ENCODE measurements at places on chromosomes 11 and 22.

DNA sequence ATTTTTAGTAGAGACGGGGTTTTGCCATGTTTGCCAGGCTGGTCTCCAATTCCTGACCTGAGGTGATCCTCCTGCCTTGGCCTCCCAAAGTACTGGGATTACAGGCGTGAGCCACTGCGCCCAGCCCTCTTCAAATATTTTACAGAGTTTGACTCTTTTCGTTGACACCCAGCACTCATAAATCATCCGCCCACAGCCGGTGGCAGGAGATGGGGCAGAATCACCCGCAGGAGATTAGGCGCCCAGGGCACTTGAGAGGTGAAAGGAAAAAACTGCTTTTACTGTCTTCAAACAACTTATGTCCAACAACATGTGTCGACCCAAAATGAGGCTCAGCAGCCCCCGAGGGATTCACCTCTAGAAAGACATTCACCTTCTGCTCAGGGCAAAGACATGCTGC, 56.9 kb downstream of the OSBP2 start:
- DNase-seq: no peak

- DNase-seq: no peak
Measured at GRCh38 chr11:125950696-125951651, 5.1 kb downstream of the VSIG10L2 start.

GRCh38 chr11:110174645-110175310, 81.6 kb downstream of the ZC3H12C start:
- no peak for DNase-seq

DNA sequence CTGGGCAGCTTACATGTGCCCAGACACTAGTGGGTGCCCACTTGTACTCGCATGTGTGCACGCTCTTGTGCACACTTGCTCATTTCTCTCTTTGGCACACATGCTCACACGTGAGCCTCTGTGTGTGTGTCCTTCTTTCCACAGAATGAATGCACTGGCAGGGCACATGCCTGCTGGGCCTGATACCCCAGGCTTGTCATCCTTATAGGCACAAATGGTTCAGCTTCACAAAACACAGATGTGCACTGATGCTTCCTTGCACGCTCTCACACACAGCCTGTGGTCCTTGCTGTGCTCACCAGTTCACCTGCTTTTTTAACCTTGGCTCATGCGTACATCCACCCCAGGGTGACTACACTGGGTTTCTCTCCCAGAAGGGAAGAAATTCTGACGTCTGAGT, 174.8 kb downstream of the BUD13 start:
- no peak for DNase-seq

GRCh38 chr22:44823806-44824205, 71.4 kb downstream of the ARHGAP8 start:
- no peak for DNase-seq

GRCh38 chr11:118247041-118247440, 5.1 kb downstream of the MPZL3 start:
- no peak for DNase-seq

GRCh38 chr11:127590314-127590713, 589.7 kb upstream of the KIRREL3 start:
- no peak for DNase-seq

DNA sequence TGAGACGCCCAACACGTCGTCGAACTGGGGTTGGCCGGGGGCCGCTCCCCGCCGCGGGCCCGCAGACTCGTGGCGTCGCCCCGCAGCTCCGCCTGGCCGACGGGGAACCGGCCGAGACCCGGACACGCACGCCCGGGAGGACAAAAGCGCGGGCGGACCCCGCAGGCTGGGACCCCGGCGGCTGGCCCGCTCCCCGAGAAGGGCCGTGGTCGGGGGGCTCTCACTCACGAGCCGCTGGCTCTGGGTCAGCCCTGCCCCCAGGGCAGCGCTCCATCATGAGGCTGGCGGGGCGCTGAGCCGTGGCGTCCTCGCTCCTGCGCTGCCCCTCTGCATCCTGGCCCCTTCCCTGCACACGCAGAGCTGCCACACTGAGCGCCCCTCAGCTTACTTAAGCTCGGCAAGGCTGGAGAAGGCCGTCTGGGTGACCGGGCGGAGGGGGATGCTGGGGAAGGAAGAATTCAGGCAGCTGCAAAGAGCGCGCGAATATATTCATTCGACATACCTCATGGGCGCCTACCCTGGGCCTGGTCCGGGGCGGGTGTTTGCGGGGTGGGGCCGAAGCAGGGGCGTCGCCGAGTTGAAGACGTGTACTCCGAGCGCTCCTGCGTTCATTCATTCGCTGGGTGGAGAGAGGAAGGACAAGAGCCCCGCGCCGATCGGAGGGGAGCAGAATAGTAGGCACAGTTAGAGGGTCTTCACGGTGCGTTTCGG, 579 bp upstream of the CYB5R2 start:
- DNase-seq: no peak

DNA sequence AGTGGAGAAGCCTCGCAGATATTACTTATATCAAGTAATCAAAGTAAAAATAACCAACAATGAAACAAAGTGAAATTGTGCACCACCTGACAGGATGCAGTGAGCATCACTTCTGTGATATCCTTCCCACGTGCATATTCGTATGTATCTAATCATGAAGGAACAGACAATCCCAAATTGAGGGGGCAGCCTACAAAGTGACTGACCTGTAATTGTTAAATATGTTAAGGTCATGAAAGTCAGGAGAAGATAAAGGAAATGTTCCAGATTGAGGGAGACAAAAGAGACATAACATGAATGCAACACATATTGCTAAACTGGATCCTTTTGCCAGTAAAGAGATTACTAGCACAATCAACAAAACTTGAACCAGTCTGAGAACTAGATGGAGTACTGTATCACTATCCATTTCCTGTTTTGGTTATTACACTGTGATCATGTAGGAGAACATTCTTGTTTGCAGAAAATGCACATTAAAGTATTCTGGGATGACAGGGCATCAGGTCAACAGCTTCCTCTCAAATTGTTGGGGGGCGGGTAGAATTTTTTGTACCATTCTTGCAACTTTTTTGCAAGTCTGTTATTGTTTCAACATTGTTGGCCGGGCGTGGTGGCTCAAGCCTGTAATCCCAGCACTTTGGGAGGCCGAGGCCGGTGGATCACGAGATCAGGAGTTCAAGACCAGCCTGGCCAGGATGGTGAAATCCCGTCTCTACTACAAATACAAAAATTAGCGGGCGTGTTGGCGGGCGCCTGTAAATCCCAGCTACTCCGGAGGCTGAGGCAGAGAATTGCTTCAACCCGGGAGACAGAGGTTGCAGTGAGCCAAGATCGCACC, 2.0 kb downstream of the SBF2 start:
- DNase-seq: no peak

- no peak for DNase-seq
Measured at GRCh38 chr11:73528013-73528412, 69.9 kb downstream of the FAM168A start.

DNA sequence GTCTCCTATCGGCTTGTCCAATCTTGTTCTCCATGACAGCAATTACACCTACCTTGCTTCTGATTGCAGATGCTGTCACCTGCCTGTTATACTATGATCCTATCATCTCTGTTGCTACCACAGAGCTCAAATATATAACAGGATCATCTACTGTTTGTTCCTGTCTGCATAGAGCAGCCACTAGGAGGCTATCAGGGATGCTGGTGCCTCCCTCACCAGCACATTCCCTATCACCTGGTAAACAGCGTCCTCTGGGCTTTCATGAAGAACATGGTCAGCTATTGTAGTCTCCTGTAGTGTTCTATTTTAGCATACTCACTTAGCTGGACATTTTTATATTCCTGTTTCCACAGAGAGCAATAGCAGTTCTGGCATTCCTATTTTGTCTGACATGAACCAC, 87.8 kb upstream of the FAT3 start:
- DNase-seq: no peak

DNA sequence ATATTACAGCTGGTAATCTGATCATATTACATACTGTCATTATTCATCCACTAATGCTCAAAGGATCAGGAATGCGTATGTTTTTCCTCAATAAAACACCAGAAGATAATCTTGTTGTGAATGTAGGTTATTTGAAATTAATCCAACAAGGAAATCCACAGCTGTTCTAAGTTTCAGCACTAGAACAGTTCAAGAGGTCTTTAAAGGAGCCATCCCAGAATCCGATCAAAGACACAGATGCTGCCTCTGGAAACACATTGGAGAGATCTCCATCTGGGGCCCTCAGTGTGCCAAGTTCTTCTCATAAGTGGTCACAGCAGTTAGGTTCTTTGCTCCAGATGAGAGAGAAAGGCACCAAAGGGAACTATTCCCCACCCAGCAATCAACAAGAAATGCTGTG, 1955.1 kb upstream of the RAG2 start:
- peak; percentile 11 for DNase-seq

DNA sequence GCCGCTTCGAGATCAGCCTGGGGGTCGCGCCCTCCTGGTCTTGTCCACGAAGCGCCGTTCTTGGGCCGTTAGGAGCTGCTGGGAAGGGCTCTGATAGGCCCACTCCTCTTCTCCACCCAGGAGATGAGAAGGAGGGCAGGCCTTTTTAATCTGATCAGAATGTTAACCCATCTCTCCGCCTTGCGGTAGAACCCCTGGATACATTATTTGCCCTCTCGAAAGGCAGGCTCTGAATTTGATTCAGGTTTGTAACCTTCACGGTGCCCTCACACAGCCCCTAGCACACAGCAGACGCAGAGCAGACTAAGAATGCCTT, at the start of gene CCDC83:
CCDC83 (plus strand) TSS at position 43 of the 316 bp plus-strand sequence. CDS start 9,741 bp downstream, outside the sequence.
- DNase-seq: no peak

DNA sequence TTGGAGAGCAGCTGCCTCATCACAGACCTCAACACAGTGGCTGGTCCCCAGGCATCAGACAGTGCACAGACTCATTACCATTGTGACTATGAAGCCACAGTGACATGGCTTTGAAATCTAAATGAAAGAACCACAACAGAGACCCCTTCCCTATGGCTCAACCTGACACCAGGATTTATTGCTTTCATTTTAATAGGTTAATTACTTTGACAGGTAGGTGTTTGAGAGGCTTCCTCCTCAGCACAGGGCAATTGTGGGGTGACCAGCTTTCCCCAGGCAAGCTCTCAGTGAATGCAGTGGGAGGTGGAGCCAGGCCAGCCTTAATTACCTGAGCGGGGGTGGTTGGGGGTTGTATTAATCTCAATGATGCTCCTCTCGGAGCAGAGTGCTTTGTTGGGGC, 102.3 kb downstream of the CHST1 start:
- no peak for DNase-seq

DNA sequence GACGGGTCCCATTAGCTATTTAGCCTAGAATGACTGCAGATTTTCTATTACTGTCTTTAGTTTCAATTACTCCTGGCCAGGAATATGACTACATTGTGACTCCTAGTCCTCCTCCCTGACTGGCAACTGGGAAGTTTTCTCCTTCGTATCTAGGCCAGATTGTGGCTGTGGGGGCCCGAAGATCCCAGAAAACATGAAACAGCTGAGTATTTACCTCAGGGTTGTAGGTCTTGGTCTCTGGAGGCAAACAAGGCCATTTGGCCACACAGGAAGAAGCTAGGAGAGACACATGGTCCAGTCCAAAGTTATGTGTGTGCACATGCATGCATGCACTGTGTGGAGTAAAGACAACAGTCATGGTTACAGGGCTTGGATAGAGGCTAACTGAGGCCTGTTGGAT, 10.2 kb upstream of the GDPD4 start:
- no peak for DNase-seq

DNA sequence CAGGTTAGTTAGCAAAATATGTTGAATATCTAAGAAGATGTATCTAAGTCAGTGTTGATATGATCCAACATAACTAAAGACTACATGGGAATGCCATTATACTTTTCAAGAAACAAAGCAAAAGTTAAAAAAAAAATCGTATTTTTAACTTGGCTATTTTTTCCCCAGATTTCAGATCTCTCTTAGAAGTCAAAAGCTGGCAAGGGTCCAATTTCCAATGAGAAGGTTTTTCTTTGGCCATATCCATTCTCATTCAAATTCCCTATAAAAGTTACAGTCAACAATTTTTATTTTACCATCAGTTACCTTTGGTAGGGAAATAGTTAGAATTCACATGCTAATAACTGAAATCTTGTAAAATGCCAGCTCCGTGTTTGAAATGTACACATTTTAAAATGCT, 70.5 kb upstream of the FAT3 start:
- DNase-seq: no peak

GRCh38 chr22:45738206-45738605, 66.6 kb downstream of the ATXN10 start:
- DNase-seq: no peak

DNA sequence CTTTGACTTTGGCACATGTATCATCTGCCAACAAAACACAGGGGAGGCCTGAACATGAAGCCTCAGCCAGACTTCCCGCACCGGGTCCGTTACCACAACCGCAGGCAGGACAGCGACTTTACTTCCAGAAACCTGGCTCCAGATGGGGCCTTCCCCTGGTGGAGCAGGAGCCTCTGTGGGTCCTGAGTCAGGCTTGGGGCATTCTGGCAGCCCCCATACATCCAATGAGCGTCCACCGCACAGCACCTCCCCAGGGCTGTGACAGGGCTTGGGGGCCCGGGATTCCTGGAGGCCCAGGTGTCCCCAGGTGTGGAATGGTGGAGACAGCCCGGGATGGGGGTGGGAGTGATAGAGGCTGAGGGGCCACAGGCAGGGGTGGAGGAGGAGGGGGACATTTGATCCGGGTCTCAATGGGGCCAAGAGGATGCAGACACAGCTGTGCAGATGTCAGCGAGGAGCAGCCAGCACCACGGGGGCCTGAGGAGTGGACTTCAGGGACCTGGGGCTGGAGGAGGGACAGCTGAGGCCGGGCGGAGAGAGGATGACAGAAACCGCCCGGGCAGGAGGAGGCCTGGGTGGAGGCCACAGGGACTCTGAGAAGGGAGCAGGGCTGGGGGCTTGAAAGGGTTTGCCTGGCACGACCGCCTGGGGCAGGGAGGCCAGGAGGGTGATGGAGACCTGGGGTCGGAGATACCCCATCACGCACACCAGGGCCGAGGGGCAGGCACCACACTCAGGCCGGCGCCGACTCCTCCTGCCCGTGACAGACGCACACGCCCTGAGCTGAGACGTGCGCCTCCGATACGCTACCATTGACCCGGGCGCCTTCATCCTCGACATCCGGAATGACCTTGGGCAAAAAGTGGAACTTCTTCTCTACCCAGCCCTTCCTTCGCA, 8.6 kb downstream of the TTLL8 start:
- DNase-seq: no peak

DNA sequence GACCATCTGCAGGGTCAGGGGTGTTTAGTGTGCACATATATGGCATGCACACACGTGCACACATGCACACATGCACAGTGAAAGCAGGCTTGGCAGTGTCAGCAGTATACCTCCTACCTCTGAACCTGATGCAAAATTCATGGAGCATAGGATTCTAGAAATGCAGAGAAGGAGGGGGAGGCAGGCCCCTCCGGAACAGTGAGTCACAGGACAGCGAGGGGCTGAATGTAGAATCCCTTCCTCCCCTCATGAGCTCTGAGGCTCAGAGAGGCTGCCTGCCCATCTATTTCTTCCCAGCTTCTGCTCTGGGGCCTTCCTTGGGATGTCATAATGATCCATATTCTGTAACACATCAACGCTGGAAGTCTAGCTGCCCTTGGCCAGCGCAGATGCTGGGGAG, 66.7 kb upstream of the NECTIN1 start:
- DNase-seq: no peak

GRCh38 chr22:18075720-18076497, 1.9 kb upstream of the PEX26 start:
- DNase-seq: peak; percentile 32

- no peak for DNase-seq
Measured at GRCh38 chr11:7115780-7116179, 27.0 kb downstream of the RBMXL2 start.

Data from D721Med (cell line).